ENCODE measurements at places on chromosomes 5 and 9.
A peak's percentile ranks its signal among the peaks of the same experiment; 100 is the strongest.

DNA sequence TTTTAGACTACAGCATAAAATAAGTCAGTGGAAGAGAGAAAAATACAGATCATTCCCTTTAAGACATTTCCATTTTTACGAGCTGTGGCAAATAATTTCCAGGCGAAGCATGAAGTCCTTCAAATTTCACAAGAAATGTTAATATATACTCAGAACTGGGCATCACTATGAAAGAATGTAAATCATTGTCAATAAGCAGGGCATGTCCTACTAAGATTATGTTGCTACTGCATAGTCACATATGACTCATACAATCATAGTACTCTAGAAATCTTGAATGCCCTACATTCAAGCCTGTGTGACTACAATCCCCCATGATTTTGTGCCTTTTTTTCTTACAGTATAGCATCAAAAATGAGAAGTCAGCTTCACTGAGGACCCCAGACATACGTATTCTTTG lies 485.2 kb upstream of the FTMT start:
- no peak for DNase-seq

DNA sequence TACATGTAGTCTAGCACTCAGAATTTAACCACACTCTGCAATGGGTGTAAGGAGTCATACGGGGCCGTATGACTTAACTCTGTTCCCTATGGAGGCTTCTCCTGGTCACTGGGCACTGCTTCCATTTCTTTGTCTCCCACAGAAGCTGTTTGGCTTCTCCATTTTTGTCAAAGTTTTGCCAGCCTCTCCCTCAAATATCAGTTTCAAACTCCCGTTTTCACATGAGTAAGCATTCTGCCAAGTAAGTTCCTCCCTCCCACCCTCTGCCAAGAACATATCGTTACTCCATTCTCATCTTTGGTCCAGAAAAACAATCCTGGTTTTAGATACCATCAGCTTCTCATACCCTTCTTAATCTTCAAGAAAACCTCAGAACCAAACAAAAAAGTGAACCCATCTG lies 6.1 kb downstream of the AFAP1L1 start:
- DNase-seq: no peak

GRCh38 chr9:98054376-98054951 lies 2.1 kb upstream of the NANS start:
- DNase-seq: no peak

DNA sequence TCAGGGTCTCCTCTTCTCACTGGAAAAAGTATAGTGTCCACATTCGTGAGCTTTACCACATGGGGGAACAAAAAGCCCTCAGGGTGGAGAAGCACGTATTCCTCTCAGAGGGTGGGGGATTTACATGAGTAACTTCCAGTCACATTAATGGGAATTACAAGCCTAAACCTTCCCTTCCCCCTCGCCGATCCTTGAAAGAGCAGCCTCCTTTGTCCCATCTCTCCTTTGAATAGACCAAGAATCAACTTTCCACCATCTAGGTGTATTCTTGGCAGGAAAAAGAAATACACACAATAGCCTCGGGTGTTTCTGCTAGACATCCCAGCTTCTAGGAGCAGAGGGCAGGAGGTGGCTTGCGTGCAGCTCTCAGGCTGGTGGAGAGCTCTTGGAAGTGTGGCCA lies 144.4 kb downstream of the ZNF462 start:
- DNase-seq: no peak

DNA sequence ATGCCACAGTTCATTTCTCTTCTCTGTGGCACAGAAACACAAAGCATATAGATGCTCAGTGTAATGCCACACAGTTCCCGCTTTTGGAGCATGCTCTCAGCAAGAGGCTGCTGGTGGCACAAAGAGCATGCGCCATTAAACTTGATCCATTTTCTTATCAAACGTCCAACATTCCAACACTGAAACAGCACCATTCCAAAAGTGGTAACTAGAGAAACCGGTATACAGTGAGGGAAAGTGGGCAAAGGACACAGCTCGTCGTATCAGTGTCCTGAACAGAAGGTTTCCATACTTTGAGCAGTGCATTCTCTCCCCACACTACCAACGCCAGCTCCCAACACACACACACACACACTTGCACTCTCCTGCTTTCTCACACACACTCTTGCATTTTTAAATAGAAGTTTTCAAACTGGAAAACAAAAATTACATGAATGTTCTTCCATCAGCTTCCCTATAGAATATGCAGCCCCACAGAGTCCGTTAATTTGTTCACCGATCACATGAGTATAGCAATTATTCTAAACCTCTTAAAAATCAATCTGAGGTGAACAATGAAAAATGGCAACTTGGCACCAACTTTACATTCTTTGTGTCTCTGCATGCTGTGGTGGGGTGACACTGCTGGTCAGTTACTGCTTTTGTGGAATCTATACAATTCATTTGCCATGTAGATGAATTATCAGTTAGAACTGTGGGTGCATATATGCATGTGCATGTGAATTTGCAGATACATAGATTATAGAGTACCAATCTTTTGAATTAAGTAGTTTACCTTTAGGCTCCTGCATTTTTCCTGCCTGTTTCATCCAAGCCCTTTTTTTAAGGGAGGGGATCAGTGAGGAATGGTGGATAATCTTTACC lies 5.7 kb downstream of the NFIB start:
- DNase-seq: no peak

GRCh38 chr5:65704621-65705239 lies 17.2 kb downstream of the SGTB start:
- no peak for DNase-seq

DNA sequence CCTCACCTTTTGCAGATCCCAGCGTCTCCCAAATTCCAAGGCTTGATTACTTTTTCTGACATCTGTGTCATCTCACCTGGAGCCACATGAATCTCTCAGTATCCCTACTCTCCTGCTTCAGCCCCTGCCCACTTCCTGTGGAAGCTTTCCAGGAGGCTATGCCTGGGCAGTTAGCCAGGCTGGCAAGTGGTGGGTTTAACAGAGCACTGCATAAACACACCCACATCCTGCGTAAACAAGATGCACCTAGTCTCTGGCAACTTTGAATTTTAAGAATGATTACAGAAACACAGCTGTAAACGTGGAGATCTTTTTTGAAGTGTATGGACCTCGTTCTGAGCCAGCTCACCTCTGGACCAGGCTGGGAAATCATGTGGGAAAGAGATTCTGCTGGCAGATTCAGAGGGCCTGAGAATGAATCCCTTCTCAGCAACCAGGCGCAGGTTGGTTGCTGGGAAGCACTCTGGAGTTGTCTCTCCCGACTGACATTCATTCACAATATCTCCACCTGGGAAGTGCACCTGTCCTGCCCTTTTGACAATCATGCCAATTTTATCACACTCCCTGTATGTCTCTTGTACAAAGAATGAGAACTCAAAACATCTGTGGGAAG lies 55.7 kb upstream of the FANCC start:
- DNase-seq: no peak

DNA sequence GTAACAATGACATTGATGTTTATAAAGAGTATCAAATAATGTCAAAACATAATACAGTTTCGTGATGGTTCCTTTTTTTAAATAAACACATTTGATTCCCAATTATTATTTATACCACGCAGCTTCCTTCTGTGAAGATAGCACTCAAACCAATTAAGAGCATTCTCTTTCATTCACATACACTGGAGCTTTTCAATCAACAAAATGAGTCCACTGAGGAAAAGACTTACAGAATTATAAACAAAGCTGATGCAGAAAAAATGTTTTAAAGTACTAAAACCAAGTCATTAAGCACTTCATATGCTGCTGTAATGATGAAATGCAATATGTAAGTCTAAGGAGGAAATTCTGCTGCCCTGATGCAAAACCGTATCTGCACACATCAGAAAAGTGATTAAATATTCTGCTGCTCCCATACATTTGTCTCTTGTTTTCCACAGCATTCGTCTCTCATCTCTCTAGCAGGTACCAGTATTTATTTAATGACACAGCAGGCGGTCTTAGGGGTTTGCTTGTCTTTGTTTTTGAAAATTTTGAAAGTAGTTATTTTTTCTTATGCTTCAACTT lies 147.1 kb downstream of the CDH10 start:
- DNase-seq: no peak

GRCh38 chr5:82522897-82523296 lies 244.7 kb upstream of the RPS23 start:
- DNase-seq: no peak

- DNase-seq: no peak
These were observed 12.5 kb upstream of the C5orf63 start for GRCh38 chr5:127085796-127086195.

- no peak for DNase-seq
These were observed 10.5 kb upstream of the TEX53 start for GRCh38 chr9:114668146-114668545.

DNA sequence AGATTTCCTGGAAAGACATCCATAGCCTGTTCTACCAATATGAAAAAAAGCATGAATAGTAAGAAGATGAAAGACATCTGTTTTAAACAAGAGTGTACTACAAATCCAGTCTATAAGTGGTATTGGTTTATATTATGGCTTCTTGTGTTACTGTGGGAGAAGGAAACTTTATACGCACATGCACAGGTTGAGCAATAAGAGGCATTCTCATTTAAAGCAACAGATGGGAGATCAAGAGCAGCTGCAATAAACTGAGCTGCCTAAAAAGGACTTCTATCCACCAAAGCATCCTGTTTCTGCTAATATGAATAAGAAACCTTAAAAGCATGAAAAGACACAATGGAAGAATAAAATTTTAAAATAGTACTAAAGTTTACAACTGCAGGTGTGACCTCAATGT lies 8.6 kb upstream of the PCDHB1 start:
- no peak for DNase-seq

DNA sequence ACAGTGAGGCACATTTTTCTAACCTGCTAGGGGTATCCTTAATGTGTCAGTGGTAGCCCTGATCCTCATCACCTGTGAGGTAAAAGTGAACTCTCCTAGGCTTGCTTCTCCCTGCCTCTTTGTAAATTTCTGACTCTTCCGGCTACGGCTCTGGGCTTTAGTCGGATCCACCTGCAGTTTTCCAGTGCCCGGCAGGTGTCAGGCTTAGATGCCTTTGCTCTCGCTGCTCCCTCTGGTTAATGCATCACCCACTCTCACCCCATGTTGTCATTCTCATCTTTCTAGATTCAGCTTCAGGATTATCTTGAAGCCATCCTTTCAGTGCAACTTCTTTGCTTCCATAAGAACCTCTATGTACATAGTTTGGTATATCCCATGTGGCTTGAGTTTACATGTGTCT lies 3.6 kb downstream of the CEP78 start:
- no peak for DNase-seq

DNA sequence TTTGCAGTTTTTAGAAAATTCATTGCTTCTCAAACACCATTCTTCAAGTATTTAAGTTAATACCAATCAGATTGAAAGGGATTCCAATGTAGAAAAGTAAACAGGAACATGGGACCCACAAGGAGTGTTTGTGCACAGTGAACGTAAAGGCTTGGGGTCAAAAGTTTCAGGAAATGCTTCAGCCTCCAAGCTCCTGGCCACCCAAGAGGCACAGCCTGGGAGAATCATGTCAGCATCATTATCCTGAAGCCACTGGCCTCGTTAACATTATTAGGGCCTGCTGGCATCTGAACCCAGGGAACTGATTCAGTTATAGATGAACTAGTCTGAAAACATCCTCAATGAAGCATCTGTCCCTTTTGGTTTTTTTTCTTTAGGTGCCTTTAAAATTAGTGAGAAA lies 122.9 kb downstream of the NXNL2 start:
- DNase-seq: no peak

GRCh38 chr5:127228540-127229184 lies 61.9 kb upstream of the MEGF10 start:
- DNase-seq: no peak

DNA sequence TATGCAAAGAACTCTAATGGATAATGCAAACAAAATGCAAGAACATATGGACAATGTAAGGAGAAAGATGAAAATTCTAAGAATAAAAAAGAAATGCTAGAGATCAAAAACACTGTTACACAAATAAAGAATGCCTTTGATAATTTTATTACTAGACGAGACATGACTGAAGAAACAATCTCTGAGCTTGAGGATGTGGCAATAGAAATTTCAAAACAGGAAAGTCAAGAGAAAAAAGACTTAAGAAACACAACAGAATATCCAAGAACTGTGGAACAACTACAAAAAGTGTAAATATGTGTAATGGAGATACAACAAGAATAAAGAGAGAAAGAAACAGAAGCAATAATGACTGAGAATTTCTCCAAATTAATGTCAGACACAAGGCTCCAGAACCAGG lies 140.5 kb upstream of the ACOT12 start:
- DNase-seq: no peak

- peak; percentile 30 for DNase-seq
These were observed at the start of gene MCC for GRCh38 chr5:113487781-113488644. MCC (minus strand) TSS chr5:113488453.

DNA sequence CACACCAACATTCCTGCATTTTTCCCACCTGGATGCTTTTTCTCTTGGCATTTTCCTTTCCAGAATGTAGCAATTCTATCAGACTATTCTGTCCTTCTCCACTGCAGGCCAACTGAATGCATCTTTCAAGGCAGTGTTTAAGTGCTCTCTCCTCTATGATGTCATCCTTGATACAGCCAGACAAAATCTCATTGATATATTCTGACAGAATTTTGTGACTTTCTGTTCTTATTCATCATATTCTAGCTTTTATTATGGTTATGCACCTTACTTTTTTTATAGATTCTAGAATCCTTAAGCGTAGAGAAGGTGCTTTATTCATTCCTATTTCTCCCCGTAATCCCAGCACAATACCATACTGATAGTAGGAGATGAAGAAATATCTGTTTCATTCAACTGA lies 355.5 kb upstream of the CCNH start:
- no peak for DNase-seq

DNA sequence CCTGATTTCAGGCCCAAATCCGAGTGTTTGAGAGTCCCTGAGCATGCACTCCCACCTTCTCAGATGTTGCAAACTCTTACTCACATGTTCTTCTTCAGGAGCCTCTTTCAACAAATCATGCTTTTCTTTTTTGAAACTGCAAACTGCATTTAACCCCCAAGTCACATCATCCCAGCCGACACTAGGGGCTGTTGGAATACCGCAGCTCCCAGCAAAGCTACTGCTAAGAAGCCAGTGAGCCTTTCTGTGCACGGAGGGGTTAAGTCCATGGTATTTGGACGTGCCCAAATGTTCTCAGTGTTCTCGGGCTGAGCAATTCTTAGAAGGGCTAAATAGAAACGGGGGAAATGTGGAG lies 282.9 kb downstream of the NFIB start:
- no peak for DNase-seq

DNA sequence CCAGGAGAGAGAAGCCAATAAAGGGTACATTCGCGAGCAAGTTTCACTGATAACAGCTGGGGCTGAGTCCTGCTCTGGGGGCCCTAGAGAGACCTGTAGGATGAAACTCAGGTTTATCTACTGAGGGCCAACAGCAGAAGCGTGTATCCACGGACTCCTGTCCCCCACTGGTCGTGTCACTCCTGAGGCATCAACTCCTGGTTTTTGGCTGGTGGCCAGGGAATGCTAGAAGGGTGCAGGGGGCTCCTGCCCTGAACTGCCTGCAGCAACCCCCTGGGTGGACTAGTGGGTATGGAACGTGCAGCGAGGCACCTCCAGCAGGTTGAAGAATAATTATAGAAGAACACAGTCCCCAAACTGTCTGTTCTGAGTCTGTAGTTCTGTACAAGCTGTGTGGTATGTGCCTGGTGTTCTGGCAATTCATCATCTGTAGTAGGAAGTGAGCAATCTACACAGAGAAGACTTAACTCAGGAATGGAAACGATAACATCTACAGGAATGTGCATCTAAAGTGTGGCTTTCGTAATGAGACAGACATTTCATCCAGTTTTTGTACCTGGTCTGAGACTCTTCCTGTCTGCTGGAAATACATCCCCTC lies 64.5 kb upstream of the GNA14 start:
- DNase-seq: no peak

- DNase-seq: no peak
These were observed 25.6 kb upstream of the SMC2 start for GRCh38 chr9:104068546-104068945.

- no peak for DNase-seq
These were observed 1.6 kb downstream of the ZFYVE16 start for GRCh38 chr5:80409367-80409966.

Measured in activated CD4-positive, alpha-beta T cell treated with anti-CD3 and anti-CD28 coated beads for 24 hours (primary cell).